ENCODE measurements at places on chromosomes 2 and 18.

DNA sequence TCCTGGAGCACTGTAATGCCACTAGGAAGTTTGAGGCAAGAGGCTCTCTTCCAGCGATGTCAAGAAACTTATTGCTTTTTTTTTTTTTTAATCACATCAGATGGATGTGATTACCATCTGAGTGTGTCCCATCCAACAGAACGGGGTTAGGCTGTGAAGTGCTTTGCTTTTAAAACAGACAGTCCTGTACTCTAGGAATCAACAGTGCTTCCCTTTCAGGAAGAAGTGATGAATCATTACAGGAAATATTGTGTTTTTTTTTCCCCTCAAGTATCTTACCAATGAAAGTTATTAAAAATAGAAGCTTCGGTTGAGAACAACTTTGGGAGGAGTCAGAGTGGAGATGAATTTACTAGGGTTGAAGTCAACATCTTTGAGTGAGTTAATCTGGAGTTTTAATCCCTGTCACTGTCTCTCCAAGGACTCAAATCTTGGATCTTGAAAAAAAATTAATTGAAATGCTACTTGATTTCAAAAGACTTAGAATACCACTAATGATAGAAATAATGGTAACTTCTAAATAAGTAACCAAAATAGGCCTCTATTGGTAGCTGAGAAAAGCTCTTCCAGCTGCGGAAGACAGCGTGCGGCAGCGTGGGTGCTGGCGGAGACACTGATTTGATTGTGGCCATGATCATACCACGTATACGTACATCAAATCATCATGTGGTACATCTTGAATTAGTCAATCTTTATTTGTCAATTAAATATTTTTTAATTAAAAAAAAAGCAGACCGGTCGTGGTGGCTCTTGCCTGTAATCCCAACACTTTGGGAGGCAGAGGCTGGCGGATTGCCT lies 45.5 kb downstream of the GATA6 start:
- DNase-seq: no peak

GRCh38 chr2:24566209-24566608 lies 75.2 kb downstream of the NCOA1 start:
- no peak for DNase-seq

- DNase-seq: no peak
Observed at GRCh38 chr18:75198036-75198435, 10.9 kb downstream of the PTGR3 start.

DNA sequence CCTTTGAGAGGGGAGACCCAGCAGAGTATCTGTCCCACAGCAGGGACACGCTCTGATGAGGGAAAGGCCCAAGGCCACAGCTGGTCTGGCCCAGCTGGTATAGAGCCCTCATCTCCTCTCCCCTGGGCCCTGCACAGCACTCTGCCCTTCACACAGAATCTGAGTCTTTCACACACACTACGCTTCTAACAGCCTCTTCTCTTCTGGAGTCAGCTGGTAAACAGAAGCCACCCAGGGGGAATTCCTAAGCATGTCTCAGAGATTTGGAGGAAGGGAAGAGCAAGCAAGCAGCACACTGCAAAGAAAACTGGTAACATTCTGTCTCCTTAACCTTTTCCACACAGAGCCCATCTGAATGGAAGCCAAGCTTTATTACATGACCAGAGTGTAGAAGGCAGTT lies 121.1 kb upstream of the ACAA2 start:
- DNase-seq: no peak

DNA sequence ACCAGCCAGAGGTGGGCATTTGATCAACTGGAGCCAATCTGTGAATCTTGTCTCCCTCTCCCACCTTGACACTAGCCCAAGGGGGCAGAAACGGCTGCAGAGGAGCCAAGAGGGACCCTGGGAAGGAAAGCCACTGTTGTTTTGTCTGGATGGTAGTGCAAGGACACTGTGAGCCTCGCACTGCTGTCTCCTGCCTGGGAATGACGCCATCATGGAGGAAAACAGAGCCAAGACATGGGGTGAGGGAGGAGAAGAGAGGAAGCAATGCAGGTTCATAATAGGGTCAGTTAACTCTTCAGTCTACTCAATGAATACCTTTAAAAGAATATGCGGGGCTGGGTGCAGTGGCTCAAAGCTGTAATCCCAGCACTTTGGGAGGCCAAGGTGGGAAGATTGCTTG lies 231.1 kb upstream of the AGAP1 start:
- DNase-seq: no peak

DNA sequence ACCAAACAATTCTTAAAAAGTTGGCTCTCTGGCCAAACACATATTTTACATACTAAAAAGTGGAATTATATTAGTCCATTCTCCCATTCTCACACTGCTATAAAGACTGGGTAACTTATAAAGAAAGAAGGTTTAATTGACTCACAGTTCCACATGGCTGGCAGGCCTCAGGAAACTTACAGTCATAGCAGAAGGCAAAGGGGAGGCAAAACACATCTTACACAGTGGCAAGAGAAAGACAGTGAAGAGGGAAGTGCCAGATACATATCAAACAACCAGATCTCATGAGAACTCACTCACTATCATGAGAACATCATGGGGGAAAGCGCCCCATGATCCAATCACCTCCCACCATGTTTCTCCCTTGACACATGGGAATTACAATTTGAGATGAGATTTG lies 42.6 kb downstream of the EDAR start:
- no peak for DNase-seq

DNA sequence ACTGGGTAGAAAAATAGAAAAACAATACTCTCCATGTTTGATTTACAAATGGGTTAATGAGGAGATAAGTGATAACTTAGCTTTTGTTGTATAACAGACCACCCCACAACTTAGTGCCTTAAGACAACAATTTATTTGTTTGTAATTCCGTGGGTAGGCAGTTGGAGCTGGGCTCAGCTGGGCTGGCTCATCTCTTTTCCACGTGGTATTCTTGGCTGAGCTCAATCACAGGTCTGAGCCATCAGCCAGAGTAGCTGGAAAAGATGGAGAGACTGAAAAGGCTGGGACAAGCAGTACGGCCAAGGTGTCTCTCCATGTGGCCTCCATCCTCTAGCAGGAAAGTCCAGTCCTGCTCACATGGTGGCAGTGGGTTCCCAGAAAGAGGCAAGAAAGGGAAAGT lies 32.2 kb upstream of the ELOA2 start:
- no peak for DNase-seq

DNA sequence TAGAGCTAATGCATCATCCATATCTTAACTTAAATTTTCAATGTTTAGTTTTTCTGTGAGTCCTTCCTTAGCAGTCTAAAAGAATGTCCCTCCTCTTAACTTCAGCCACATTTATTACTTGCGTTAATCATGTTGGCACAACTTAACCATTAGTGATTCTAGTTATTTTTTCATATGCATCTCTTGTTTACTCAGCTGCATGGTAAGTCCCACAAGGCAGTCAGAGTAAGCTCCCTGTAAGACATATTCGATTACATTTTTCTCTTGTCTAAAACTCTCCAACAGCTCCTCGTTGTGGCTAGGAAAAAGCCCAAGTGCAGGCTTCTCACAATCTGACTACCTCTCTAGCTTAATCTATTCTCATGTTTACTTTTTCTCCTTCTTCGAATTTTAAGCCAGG lies 2045.3 kb upstream of the PIK3C3 start:
- peak; percentile 24 for DNase-seq

- no peak for DNase-seq
Observed at GRCh38 chr2:29991086-29991485, 69.7 kb upstream of the ALK start.

DNA sequence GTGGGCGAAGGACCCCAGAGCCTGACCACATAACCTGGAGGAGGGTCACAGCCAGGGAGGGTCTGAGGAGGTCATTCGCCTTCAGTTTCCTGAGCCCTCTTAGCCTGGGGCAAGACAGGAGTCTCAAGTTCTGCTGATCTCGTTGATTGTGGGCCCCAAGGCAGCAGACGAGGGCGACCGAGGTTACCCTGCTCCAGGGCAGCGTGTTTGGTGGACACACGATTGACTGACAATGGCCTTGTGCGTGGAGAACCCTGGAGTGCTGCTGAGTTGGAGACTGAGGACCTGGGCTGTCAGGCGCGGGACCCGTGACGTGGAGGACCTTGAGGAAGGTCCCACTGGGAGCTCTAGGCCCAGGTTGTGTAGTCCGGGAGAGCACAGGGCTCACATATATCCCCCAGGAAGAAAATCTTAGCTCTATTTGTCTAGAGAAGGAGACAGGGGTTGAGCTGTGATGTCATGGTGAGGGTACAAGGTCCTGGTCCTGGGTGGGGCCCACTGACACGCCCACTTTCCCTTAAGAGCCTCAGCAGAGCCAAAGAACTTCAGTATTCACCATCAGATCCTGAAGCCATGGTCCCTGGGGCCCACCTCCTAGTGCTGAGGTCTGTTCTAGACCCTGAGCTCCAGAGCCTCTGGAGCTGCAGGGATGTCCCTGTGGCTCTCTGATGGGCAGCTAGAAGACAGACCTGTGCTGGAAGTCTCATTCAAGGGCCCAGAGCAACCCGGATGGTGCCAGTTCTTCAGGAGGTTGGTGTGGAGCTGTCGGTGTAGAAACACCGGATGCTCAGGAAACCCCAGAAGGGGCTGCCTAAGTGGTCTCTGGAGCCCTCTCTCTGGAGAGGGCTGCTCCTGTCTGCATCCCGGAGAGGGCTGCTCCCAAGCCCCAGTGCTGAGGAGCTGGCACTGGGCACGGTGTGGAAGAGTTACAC lies 53.1 kb downstream of the DYSF start:
- DNase-seq: no peak

Measured in NCI-H1417 treated with DMSO at 0.1 percent for 48 hours (cell line).